NCI-H1694 (cell line): ENCODE measurements at places on chromosomes 5 and 9.

DNA sequence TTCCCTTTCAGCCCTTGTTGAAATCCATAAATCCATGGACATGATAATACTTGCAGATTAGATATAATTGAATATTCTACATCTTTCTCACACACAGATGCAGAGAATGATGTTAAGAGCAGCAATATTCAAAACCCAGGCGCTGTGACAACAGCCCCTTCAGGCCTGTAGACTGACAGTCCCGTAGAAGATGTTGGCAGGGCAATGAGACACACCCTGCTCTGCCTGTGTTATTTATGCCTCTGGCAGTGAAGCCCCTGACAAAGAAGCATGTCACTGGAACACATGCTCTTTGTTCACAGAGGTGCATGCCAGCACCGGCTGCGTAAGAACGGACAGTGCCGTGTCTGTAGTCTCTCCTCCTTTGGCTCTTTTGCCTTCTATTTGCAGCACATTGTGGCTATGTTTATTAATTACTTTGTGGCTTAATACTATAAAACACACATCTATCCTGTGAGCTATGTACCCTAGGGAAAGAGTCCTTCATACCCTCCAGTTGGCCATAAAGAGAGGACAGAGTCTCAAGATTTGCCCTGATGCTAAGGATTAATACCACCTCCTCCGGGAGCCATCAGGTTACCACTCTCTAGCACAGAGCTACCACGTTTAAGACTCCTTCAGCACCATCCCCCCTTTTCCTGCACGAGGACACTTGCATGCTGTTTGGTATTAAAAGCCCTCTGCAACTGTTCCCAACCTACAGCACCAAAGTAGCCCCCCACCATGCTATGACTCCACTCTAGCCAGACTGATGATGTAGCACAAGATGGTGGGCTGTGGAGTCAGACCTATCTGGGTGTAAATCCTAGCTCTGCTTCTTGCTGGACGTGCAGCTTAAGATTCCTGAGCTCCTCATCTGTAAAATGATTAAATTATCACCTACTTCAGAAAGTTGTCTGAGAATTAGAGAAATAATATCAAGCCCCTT lies 2.0 kb upstream of the ANP32B start:
- DNase-seq, result peak; percentile 33

DNA sequence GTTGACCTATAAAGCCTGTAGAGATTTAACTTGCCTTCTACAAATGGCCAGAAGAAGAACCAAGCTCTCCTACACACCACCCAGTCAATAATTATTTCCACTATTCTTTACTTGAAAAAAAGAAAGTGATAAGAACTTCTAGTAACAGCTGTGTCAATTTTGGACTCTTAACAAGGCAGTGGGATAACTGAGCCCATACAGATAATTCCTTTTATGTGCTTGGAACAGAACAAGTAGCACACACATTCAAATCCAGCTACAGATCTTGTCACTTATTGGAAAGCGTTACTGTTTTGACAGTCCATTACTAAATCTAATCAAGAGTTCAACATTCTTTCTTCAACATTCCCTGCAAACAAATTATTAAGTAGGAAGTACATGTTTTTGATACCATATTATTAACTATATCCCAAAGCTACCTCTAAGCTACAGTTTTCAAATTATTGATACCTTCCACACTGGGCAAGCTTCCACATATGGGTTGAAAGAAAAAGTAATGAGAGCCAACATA lies 6.3 kb downstream of the PTGER4 start:
- DNase-seq, result no peak

- no peak for DNase-seq
These were observed 17.1 kb downstream of the C6 start for GRCh38 chr5:41196197-41196596.

- DNase-seq, result no peak
These were observed 114.9 kb downstream of the PDZD2 start for GRCh38 chr5:31753700-31754357.

- DNase-seq, result no peak
These were observed 58.3 kb upstream of the SEMA6A start for GRCh38 chr5:116632890-116633289.

DNA sequence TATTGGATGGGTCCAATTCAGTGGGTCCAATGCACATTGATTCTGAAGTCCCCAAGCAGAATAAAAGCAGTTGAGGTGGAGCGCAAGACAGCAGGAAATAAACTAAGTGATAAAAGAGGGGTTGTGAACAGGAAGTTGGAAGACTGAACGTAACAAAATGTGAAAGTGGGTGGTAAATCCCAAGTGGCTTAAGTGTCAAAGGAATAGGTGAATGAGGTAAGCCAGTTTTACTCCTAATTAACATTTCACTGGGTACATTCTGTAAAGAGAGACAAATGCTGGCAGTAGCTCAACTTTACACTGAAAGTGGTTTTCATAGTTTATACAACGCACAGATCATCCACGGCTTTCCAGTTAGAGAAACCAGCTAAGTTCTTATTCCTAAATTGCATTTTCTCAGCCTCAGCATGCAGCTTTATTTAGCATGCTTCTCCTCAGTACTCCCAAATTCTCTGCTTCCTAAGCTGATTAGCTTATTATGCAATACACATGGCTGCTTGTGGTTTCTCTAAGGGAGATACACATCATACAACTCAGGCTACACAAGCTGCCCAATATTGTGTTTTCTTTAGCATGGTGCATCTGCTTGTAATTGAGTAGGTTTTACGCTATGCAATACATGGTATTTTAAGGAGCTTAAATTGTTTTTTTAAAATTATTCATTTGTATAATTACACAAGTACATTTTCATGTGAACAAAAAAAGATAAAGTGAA lies 34.2 kb upstream of the HSD17B4 start:
- DNase-seq, result no peak

DNA sequence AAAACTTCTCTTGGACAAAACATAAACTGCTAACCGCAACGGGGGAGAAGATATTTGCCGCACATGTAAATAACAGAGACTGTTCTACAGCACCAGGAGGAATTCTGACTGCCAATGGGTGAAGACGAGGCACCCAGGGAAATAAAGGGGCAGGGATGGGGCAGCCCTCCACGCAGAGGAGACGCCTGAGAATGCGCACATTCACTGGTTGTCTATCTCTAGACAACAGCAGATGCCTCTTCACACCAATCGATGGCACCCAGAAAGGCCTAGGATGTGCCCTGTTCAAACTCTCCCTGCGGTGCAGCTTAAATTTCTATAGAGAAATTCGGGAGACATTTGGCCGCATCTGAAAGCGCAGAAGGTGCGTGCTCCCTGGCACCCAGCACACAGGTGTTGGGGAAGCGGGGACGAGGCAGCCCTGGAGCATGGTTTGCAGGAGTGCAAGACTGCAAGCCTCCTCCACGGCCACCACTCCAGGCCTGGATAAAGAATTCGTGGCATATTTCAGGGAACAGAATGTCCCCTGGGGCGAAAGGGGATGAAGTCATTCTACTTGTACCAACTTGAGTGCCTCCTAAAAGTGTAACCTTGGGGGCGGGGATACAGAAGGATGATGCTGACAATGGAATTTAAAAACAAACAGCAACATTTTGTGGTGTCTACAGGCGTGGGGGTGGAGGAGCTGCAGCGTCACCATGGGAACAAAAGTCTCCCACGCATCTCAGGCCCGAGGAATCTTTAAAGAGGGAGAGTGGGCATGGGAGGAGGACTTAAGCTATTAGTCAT lies 6.3 kb upstream of the IRX2 start:
- no peak for DNase-seq

- DNase-seq, result no peak
These were observed 72.7 kb downstream of the GHR start for GRCh38 chr5:42495914-42496313.

GRCh38 chr5:66851306-66851705 lies 255.1 kb downstream of the MAST4 start:
- DNase-seq, result no peak

GRCh38 chr5:37506722-37507121 lies 127.6 kb downstream of the WDR70 start:
- no peak for DNase-seq

- no peak for DNase-seq
These were observed 432.4 kb downstream of the ACTL7B start for GRCh38 chr9:108423433-108423832.

DNA sequence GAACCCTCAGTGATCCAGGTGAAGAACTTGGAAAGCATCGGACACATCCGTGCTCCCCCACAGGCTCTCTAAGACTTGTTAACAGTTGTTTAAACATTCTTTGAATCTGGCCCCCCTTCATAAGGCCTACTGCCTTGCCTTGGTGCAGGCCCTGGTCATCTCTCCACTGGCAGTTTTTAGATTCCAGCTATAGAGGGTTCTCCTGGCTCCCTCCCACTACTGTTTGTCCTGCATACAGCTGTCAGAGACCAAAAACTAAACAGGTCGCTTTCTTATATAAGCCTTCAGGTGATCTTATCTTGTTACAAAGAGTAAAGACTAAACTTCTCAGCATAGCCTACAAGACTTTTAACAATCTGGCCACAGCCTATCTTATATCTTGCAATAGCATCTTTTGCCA lies 32.3 kb downstream of the NRG2 start:
- DNase-seq, result no peak

- DNase-seq, result no peak
These were observed 10.3 kb upstream of the ANKHD1 start for GRCh38 chr5:140391312-140391711.

DNA sequence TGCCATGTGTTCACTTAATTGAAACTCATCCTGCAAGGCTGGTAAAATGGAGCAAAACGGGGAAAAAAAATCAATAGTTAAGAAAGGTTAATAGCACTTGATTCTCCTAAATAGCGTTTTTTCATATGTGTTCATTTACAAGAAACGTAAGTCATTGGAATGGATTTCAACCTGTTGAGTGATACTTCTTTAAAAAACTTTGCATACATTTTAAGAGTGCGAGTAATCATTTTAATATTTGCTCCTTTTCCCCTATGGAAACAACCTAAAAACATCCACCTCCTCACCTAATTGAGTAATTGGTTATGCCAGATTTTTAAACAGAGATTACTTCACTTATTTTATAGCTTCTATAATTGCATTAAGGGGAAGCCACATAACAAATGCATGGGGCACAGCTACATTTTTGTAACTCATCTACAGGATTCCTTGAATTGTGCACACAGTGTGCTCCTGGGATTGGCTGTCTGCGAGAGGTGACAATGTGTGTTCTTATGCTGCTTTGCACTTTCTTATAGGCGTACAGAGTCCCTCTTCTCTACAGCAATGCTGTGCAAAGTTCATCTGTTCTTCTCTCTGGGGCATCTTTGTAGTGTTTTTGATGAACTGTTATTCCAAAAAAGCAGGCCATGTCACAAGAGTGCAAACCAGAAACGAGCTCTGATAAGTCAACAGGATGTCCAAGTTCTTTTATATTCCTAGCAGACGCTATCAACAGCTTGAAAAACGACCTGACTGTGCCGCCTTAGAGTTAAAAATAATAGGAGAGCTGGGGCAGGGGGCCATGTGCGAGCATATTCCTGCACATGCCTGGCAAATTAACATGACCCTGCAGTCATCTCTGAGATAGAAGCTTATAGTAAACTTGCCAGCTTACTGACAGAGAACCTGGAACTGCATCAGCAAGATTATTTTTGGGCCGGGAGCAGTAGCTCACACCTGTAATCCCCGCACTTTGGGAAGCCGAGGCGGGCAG lies 117.9 kb downstream of the GOLPH3 start:
- DNase-seq, result no peak

DNA sequence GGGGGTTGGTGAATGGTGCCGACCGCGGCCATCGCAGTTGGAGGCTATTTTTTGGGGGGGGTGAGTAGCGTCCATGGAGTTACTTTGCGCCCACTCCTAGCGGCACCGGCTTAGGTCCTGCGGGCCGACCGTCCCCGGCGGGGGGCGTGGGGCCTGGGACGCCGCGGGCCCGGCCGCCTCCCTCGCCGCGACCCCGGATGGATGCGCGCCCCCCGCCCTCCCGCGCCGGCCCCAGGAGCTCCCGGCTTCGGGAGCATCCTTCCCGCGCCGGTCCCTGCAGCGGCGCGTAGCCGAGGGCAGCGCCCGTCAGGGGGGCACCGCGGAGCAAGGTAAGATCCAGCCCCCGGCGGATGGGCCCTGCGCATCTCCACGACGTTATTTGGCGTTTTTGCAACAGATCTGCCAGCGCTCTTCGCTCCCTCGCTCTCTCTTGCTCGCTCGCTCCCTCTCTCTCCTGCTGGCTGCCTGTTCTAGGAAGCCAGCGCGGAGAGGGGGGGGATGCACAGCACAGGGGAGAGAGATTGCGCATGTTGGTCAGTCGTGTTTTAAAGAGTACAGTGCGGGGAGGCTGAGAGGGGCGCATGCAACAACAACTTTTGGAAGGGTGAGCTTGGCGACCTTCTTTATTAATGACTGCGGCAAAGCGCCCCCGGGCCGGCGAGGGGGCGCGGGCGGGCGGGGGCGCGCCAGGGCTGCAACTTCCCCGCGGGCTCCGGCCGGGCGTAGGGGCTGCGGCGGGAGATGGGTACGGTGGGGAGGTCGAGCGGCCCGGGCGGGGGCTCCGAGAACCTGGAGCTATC lies 413 bp downstream of the JADE2 start:
- DNase-seq, result peak; percentile 21

- no peak for DNase-seq
These were observed 35.3 kb downstream of the CPEB4 start for GRCh38 chr5:173923218-173924095.

- DNase-seq, result no peak
These were observed 135.3 kb downstream of the YIPF5 start for GRCh38 chr5:144035046-144035740.

DNA sequence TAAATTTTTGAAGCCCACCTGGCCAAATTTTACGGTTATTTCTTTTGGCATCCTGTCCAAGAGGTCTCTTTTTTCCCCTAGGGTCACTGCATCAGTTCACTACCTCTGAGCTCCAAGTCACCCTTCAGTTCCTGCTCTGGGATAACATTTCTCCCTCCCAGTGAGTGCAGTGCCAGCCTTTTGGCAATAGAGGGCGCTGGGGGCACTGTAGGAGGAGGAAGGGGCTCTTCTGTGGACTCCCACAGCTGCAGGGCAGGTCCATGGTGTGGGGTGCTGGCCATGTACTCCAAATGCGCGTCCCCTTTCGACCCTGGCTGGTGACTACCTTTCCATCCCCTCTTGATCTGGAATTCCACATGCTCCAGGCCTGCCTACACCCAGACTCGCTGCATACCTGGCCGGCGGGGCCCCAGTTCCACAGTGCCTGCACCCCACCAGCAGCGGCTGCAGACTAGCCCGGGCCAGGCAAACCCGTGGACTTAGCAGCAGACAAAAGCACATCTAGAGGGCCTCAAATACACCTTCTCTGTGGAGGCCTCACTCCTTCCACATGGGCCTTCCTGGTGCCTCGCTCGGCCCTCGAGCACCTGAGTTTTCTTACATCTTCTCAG lies 20.3 kb upstream of the NINJ1 start:
- peak; percentile 18 for DNase-seq

- no peak for DNase-seq
These were observed 49.8 kb downstream of the FSTL4 start for GRCh38 chr5:133562554-133562953.
